Umbilical cord (tissue), 2 donors: ENCODE measurements at places on chromosomes 3 and 15. TPM values are rescaled to one million over a fixed set of nuclear protein-coding genes. Genes with fewer than 3 reads are reported as not detected.

Gene KLHL6
- 4.3 TPM for total RNA-seq

GRCh38 chr3:127175272-127175671 is 17.7 kb upstream of the PRR23E start:
- no peak for DNase-seq

DNA sequence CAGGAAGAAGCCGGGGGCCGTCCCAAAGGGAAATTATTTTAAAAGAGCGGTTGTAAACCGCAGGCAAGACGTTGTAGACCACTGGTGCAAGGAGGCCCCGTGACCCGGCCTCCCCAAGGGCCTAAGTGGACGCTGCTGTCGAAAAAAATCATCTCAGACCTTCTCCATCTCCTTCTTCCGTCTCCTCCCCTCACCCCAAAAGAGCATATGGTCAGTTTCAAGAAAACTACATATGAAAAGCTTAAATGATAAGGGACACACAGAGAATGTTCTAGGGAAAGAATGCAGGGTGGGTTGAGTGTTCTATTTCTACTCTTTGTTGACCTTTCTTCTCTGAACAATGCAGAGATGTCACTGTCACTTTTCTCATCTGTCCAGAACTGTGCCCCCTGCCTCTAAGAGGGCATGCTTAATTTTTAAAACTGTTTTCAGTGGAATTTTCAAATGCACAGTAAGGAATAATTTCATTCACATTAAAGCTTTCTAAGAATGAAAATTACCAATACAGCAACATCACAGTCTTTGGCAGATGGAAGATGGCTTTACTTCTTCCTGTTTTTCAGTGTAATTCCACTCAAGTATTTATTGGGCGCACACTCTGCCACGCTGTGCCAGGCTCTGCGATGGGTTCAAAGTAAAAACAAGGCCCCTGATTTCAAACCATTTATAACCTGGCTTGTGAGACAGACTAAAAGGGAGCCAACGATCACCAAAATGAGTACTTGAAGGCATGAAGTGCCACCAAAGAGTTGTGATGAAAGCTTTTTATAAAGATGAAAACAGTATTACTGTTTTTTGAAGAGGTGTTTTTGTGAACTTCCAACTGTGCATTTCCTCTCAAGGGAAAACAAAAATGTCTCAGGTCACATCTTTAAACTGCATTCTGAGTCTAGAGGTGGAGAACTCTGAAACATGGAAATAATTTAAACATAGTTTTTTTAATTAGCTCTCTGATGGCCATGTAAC is 891 bp upstream of the TOP2B start:
- DNase-seq = no peak

Gene ERICH6
- total RNA-seq = not detected

GRCh38 chr15:70512772-70513362 is 250.5 kb downstream of the UACA start:
- no peak for DNase-seq

- no peak for DNase-seq
Observed at GRCh38 chr3:184741259-184741556, 29.3 kb upstream of the MAGEF1 start.

- DNase-seq = no peak
Observed at GRCh38 chr3:3081381-3082233, 28.6 kb downstream of the IL5RA start.

GRCh38 chr3:150074277-150074676 is 103.6 kb upstream of the PFN2 start:
- DNase-seq = no peak

Gene ZKSCAN7
- total RNA-seq = 6.7 TPM

GRCh38 chr15:46961795-46962194 is 755.5 kb upstream of the SEMA6D start:
- DNase-seq = peak; percentile 98

Gene FBXO45
- 11.8 TPM for total RNA-seq

DNA sequence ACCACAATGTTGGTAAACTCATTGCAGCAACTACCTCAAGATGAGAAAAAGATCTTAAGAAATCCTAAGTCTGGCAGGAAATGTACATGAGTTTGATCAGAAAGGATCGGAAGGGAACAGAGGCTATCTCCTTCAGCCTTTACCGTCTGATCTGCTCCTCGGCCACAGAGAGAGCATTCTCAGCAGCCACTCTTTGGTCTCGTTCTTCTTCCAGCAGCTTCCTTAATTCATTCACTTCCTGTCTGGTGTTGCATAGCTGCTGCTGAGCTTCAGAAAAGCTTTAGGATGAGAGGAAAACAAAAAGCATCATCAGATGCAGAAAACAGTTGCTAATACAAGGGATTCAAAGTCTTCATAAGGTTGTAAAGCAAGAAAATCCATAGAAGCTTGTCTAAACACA is 6.6 kb upstream of the HCLS1 start:
- DNase-seq = peak; percentile 8

Gene CHST14
- 11.1 TPM for total RNA-seq

DNA sequence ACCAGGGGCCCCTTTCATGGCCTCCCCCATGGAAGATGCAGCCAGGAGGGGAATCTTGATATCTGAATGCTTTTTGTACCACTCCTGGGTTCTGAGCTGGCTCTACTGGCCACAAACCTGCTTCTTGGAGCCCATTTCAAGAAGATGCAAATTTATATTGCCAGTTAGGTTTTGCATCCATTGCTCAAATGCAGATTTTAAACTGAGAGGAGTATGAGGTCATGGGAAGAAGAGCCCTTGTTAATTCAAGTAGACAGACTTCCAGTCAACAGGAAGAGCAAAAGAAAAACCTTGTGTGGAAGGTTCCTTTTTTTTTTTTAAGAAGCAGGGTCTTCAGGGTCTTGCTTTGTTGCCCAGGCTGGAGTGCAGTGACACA is 133.5 kb downstream of the PDZRN3 start:
- no peak for DNase-seq

- no peak for DNase-seq
Observed at GRCh38 chr3:123154020-123154985, 47.4 kb upstream of the SEC22A start.

DNA sequence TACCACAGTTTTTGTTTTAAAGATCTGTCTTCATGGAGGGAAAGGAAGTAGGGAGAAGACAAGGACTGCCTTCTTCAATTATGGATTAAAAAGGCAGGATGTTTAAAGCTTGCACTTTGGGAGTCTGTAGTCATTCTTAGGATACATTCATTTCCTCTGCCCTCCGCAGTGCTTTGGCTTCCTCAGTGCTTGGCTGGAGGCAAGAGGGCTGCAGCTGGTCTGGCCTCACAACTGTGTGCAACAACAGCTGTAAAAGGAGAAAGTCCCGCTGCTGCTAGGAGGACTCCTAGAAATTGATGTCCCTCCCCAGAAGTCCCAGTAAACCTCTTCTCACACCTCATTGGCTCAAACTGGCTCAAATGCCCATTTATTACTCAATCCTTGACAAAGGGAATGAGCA is 54.4 kb upstream of the PPP2R3A start:
- no peak for DNase-seq

DNA sequence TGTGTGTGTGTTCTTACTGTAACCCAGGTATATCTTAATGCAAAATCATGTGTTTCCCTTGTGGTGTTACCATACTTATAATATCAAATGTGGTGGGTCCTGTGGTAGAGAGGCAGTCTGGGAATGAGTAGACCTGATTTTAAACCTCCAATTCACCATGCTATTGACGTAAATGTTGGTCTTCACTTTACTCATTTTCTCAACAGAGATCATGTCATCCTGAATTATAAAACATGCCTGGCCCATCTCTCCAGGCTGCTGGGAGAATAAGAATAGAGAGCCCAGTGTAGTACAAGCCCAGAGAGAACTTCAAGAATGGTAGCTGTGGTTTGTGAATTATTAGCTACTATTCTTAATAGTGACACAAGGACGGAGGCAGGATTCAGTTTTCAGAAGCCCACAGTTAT is 88.1 kb downstream of the MBNL1 start:
- DNase-seq = no peak

DNA sequence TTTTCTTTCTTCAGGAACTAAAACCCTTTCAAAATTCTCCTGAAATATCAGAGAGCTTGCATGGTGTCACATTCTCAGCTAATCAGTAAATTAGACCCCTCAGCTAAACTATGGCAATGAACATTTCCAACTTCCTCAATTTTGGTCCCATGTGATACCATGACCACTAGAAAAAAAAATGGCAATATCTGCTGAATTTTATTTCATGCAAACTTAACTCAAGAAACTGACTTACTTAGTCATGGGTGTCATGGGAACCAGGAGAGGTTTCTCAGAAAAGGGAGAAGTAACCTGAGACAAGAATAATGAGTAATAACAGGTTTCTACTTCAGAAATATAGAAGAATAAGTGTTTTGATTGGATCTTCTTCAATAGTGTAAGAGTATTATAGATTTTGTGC is 784.6 kb upstream of the ALCAM start:
- DNase-seq = no peak

- no peak for DNase-seq
Observed at GRCh38 chr15:91254766-91255165, 154.7 kb downstream of the SV2B start.

Gene ATP8B4
- 39.5 TPM for total RNA-seq

DNA sequence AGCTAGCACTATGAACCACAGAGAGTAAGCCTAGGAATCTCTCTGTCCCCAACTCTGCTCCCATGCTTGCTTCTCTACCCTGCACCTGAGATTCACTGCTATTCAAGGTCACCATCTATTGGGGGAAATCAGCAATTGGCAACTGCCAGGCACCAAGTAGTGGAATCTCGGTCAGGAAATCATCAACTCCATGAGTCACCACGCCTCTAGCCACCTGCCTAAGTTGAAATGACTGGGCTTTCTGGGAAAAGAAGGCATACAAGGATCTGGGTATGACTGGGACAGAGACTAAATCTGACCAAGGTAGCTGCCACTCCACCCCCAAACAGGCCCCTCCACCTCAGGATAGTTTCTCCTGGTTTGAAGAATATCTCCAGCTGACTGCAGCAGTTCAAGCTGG is 464.1 kb upstream of the CBLB start:
- DNase-seq = no peak

DNA sequence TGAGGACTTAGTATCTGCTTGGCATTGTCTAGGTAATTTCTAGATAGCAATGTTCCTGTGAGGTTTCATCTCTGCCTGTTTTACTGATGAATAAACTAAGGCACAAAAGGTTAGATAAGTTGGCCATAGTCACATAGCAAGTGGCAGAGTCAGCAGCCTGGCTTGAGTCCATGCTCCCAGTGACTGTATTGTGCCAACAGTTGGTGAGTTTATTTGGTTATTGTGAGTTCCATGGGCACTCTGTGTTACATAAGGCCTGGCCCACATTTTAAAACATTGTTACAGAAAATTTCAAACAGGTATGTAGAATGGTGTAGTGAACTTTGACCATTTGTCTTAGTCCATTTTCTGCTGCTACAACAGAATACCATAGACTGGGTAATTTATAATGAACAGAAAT is 15.2 kb downstream of the MCM2 start:
- no peak for DNase-seq

Gene CPNE4
- total RNA-seq = 5.3 TPM

Gene AMOTL2
- total RNA-seq = 174 TPM
